Lower lobe of right lung (tissue), 2 donors: ENCODE measurements at places on chromosomes 4 and X. TPM values are rescaled to one million over a fixed set of nuclear protein-coding genes. Genes with fewer than 3 reads are reported as not detected.

GRCh38 chr4:151717314-151717713, 43.5 kb downstream of the GATB start:
- DNase-seq, result no peak

DNA sequence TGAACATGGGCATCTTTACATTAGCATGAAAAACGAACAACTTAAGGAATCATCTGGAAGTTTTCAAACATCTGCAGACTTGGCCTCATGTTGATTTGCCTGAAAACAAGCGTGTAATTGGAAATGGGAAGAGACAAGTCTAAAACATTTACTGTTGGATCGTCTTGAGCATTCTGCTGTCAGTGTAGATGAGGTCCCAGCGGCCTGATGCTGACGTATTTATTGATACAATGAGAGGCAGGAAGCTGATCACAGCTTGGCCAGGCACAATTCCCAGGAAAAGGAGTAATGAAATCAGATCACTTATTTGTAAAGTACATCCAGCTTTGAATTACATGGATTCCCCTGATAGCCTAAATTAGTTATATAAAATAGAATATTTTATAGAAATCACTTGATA, 210.6 kb downstream of the CLCN4 start:
- no peak for DNase-seq

GRCh38 chrX:1763294-1763693, 148.4 kb downstream of the ASMT start:
- no peak for DNase-seq

DNA sequence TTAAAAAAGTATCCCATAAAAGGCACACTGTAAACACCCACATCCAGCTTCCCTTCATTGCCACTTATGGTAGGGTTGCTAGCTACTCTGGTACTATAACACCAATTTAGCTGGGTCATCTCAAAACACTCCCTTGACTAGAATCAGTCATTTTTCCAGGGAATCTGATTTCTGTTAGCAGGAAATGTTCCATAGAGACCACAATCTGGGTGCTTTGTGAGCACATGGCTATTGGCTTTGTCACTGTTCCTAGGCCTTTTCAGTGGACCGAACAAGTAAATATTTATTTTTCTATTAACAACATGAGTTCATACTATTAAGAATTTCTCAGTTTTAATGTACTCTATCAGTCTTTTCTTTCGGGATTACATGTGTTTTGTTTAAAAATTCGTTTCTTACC, 404.7 kb upstream of the GNPDA2 start:
- no peak for DNase-seq

- no peak for DNase-seq
Observed at GRCh38 chrX:120791013-120791643, 84.5 kb downstream of the CT47B1 start.

DNA sequence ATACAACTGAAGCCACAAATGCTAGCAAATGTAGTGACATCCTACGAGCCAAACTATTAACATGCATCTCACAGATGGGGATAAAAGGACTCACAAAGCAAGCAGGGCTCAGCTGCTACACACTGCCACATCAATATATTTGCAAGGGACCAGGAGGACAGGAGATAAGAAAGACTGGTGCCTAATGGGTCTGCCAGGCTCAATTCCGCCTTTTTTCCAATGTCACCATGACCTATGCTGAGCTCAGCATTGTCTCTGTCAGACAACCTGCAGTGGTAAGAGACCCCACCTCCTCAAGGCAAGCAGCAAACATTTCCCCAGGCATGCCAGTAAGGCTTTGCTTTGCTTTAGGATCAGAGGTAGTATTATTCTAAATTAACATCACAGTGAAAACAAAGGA, 435 bp downstream of the DCX start:
- DNase-seq, result no peak

DNA sequence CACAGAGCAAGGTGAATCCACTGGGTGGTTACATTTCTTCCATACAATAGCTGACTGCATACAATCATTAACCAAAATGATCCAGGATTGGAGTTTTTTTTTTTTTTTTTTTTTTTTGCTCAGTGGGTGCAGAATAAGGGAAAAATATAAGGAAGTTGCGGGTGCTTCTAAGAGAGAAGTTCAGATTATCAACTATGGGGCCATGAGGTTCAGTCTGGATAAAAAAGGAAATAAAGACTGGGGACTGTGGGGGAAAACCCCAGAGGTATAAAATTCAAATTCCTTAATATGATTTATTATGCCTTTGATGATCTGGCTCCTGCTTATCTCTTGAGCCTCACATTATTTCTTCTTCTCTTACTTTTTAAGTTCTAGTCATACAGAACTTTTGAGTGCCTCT, 5.9 kb upstream of the EIF1AX start:
- DNase-seq, result no peak

GRCh38 chr4:163603257-163603656, 108.8 kb downstream of the TMA16 start:
- DNase-seq, result no peak

- DNase-seq, result no peak
Observed at GRCh38 chr4:184898793-184899192, 73.0 kb upstream of the ACSL1 start.

DNA sequence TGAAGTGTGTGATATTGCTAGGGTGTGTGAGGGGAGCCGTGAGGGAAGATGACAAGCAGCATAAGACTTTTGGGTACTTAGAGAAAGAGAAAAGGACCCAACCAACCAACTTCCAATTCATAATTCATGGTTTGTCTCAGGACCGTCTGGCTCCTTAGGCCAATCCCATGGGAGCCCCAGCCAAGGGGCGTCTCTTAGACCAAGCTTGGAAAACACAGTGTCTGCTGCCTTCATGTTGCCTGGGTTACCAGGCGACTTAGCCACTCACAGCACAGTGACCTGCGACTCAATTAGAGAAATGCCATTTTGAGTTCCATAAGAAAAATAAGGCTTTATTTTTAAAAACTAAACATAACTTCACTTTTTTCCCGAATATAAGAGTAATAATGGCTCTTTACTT, 32.7 kb downstream of the BST1 start:
- DNase-seq, result no peak

GRCh38 chr4:182825786-182826185, 91.4 kb downstream of the DCTD start:
- no peak for DNase-seq

DNA sequence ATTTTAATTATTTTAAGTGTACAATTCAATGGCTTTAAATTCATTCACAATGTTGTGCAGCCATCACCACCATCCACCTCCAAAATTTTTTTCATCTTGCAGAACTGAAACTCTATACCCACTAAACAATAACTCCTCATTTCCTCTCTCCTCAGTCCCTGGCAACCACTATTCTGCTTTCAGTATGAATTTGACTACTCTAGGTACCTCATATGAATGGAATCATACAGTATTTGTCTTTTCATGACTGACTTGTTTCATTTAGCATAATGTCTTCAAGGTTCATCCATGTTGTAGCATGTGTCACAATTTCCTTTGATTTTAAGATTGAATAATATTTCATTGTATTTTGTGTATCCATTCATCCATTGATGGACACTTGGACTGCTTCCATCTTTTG, 46.9 kb downstream of the KIF4A start:
- no peak for DNase-seq

- no peak for DNase-seq
Observed at GRCh38 chr4:139581096-139581495, 25.1 kb upstream of the SETD7 start.

DNA sequence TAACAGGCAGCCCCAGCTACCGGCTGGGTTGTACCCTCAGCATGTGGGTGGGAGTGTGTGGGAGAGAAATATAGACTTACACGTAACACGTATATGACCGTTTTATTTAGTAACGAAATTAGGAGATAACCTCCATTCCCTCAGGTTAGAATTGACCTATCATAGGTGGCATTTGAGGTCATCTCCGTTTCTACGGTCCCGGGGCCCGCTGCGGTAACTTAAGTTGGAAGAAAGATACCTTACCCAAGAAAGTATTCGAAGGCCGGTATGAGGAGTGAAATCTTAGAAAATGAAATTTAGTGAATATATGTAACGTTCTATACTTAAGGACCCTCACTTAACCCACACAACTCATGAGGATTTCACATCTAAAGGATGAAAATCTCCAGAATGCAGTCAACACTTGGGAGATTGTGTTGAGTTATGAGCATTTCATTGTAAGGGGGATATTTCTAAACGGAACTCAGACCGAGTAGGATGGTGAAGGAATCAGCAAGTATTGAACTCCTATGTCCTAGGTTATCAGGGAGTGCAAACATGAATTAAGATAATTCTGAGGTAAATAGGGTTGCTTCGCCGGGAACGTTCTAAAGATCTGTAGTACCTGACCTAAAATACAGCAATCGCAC, 891 bp downstream of the CISD2 start:
- DNase-seq, result no peak

GRCh38 chr4:183255487-183255886, 64.6 kb downstream of the CLDN22 start:
- no peak for DNase-seq

GRCh38 chr4:3716631-3717235, 49.5 kb upstream of the ADRA2C start:
- peak; percentile 40 for DNase-seq

The CHRDL1 gene
- total RNA-seq, result 60.6 TPM

The ATP1B4 gene
- total RNA-seq, result not detected

The DGAT2L6 gene
- not detected for total RNA-seq

The CT45A5 gene
- total RNA-seq, result not detected

The SOX3 gene
- not detected for total RNA-seq

The GPR143 gene
- 0.47 TPM for total RNA-seq
